Amniotic epithelial cell (primary cell): ENCODE measurements at places on chromosomes 3 and 15.
A peak's percentile ranks its signal among the peaks of the same experiment; 100 is the strongest.

- DNase-seq = peak; percentile 88
Observed at GRCh38 chr3:111859061-111859973, at the start of gene PHLDB2. Gene PHLDB2 (plus strand): TSS chr3:111859265. CDS start chr3:111884078, 24,813 bp downstream.

DNA sequence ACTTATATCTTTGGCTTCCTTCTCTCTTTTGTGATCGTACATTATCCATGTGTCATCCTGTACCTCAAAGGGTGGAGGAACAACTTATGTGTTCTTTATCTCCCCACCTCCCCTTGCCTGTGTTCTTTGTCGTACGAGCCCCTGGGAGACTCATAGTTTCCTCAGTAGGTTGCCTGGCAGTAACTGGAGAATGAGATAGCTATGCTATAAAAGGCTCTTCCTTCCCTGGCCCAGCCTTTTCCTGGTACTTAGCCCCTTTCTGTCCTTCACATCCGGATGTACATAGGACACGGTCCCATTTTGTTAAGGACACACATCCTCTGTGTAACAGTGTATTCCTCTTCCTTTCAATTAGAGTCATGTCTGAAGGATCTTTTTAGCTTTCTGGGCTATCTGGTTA is 32.1 kb downstream of the PLCL2 start:
- no peak for DNase-seq

- no peak for DNase-seq
Observed at GRCh38 chr3:169383770-169384169, 279.7 kb downstream of the MECOM start.

DNA sequence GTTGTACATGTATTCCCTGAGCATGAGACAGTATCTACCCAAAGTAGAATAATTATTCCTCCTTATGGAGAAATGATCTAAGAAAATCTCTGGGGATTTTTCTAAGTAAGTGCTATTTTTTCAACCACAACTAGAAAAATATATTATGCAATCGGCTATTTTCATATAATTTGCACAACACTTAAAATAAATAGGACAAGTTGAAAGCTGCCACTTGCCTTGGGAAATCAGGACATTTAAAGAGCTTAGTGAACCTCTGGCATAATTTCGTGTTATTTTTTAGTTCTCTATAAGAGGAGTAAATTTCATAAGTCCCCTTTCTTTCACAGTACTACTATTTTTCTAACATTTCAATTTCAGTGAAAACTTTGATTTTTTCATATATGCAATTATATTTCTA is 672.1 kb downstream of the OTOL1 start:
- no peak for DNase-seq

- no peak for DNase-seq
Observed at GRCh38 chr3:58223855-58224254, 13.1 kb upstream of the DNASE1L3 start.

DNA sequence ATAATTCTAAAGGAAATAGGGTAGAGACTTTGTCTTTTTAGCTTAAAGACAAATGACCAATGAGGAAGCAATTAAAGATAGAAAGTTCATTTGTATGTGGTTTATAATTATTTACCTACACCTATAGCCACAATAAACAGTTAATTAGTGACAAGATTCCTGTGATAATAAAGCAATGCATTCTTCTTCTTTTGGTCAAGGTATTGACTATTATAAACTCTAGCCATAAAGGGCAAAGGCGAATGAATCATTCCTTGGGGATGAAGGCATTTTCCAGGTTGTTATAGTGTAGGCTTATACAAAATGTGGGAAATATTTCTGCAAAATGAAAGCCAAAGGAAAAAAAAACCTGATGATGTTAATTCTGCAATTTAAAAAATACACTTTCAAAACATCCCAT is 115.4 kb downstream of the PLD1 start:
- DNase-seq = no peak

DNA sequence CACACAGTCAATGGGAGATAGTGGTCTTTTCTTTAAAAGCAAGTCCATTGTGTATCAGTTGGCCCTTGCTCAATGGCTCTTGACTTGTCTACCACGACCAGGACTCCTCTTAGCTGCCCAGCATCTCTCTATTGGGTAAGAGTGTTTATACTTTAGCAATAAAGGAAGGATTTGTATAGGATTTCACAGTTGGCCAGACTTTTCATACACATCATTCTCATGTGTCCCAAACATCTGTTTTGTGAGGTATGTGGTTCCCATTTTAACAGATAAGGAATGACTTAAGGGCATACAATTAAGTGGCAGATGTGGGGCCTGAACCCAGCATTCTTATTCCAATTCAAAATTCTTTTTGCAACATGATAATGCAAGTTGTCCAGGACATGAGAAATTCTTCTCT is 191.5 kb downstream of the CHST2 start:
- peak; percentile 14 for DNase-seq

GRCh38 chr3:65625305-65625704 is 413.4 kb downstream of the MAGI1 start:
- peak; percentile 75 for DNase-seq

GRCh38 chr3:167032267-167032876 is 347.7 kb downstream of the ZBBX start:
- DNase-seq = peak; percentile 83

DNA sequence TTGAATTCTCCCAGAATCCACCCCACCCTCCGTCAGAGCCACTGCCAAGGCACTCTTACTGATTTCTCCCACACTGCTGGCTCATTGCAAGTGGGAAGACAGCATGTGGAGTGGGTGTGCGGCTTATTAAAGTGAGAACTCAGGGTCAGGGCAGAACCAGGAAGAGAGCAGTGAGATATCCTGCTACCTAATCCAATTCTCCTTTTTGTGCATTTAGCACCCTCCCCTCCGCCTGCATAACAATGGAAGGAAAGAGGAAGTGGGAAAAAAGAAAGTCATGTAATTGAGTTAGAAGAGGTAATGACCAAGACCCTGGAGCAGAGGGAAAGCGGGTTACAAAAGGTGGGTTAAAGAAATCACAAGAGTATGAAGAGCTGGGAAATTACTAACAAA is 27.8 kb upstream of the PIK3CB start:
- no peak for DNase-seq

GRCh38 chr15:73575636-73576247 is 57.4 kb downstream of the NPTN start:
- DNase-seq = peak; percentile 53

GRCh38 chr15:79030470-79030869 is 60.1 kb downstream of the RASGRF1 start:
- DNase-seq = no peak

DNA sequence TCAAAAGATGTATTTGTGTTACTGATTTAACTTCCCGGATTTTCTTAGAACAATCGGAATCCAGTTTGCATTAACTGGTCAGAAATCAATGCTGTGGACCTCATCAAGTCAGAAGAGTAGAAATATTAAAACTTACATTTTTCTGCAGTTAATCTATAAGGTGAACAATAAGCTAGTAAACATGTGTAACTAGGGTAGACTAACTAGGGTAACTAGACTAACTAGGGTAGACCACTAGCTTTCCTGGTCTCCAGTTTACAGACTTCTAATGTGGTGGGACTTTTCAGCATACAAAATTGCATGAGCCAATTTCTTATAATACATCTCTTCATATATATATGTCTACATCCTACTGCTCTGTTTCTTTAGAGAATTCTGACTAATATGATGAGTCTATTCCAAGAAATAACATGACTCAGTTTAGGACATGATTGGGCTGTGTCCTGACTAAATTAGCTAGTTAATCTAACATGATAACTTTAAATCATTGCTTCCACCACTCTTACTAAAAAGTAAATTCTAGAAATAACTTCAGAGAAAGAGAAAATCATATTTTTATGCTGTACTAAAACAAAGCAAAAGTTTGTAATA is 5.3 kb downstream of the PLSCR2 start:
- DNase-seq = peak; percentile 51

DNA sequence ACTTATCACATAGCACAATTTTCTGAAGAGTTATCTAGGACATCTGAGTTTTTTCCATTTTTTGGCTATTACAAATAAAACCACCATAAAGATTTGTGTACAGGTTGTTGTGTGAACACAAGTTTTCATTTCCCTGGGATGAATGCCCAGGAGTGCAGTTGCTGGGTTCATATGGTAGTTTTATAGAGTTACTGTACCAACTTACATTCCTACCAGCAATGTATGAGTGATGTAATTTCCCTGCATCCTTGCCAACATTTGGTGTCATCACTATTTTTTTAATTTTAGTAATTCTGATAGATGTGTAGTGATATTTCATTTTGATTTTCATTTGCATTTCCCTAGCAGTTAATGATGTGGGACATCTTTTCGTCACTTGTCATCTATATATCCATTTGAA is 20.5 kb downstream of the FILIP1L start:
- no peak for DNase-seq

DNA sequence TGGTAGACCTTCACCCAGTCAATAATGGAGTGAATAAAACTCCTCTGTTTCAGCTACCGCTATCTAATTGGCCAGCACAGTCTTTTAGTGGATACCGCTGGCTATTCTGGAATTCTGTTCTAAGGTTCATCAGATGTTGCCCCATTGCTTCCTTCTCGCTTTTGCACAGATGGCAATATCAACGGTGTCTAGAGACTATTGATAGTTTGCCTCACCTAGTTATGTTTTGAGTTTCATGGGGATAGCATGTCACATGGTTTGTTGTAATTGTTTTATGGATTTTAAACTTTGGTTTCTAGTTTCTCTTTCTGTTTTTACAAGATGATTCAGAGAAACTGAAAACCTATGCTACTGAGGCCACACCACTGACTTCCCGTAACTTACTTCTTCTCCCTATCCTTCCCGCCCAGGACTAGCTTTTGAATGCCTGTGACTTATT is 2.0 kb downstream of the XRN1 start:
- peak; percentile 32 for DNase-seq

DNA sequence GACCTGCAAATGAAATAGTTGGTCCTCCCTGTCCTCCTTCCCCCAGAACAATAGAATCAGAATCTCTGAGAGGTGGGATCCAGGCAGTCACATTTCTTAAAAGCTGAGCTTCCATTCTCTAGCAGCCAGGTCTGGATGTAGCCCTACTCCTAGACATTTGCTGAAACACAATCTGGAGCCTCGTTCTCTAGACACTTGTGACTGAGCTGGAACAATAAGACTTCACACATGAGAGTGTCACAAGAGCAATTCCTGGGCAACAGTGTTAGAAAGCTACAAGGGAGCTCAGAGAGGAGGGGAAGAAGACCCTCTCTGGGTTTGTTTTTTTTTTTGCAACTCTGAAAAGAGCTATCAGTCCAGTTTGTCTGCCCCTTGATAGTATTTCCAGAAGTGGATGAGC is 14.5 kb downstream of the CORO2B start:
- DNase-seq = no peak

GRCh38 chr15:90713081-90713480 is 4.1 kb upstream of the BLM start:
- no peak for DNase-seq

DNA sequence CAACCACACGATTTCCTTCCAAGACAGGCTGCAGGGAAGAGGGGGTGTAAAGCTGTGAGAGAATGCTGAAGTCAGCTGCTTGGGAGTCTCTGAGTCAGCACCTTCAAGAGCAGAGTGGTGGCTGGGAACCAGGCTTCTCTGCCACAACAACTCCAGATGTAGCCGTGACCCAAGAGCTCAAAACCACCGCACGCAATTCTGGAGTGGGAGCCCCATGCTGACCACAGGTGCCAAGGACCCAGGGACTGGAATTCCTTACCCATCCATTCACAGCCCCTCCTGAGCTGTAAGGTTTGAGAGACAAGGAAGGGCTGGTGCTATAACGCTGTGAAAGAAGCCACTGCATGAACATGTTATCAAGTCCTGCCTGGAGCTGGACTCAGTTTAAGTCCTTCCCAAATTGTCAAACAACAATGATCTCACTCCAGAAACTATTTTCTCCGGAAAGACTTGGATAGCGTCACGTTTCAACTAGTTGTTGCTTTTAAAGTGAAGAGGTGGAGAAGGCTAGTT is 61.4 kb downstream of the UMPS start:
- DNase-seq = peak; percentile 96

- DNase-seq = no peak
Observed at GRCh38 chr15:99668533-99669182, 64.6 kb downstream of the LYSMD4 start.

GRCh38 chr15:82551646-82552247 is 11.5 kb upstream of the RPS17 start:
- DNase-seq = no peak

GRCh38 chr3:98599647-98600411 is 6.4 kb upstream of the CPOX start:
- DNase-seq = no peak

- no peak for DNase-seq
Observed at GRCh38 chr3:151724576-151725562, 8.9 kb upstream of the AADACL2 start.

DNA sequence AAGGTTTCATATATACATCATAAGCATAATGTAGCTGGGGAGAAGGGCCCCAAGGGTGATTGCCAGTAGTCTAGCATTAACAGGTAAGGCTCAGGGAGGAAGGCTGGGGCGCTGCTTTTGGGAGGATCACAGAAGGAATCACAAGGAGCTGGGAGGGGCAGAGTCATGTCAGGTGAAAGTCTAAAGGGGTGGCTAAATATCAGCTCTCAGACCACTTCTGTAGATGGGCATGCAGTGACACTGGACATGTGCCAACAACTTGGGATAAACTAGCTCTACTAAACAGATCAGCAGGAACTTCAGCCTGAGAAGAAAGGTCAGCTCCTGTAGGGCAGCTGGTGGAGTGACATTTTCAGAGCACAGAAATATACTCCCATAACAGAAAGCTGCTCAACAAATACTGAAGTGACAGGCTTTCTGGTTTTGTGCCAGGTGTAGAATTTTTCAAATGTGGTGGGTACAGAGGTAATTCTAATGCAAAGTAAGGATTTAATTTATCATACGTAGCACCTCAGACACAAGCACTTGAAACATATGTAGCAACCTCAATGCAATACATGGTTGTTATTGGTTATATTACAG is 79.4 kb downstream of the PEX5L start:
- DNase-seq = no peak

- peak; percentile 69 for DNase-seq
Observed at GRCh38 chr15:39283531-39283930, 297.3 kb upstream of the THBS1 start.

DNA sequence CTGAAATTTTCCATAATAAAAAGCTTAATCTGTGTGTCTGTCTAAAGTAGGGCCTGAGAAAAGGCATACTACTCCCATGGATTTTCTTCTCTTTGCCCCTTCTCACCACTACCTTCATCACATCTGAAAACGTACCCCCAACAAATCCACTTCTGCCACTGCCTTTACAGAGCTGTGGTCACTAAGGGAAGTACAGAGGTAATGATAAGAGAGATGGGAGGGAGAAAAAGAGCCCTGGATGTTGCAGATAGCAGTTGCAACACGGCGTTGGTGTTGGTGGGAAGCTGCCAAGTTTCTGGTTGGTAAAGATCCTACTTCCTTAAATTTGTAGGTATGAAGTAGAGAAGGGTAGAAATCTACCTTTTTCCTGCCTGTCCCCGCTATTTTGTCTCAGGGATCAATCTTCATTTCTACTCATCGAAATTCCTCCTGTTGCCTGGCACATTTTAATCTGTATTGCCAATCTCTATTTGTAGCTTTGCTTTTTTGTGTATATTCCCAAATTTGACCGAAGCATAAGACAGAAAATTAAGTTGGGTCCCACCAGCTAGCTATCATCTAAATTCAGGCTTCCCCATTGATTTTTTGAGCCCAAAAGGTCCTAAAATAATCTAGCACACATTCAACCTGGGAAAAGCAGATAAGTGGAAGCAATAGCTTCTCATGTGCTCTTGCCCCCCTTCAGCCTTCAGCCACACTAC is 102.9 kb downstream of the TFDP2 start:
- peak; percentile 59 for DNase-seq
